Mesothelial cell of epicardium (in vitro differentiated cells): ENCODE measurements at places on chromosomes 6 and 20.

DNA sequence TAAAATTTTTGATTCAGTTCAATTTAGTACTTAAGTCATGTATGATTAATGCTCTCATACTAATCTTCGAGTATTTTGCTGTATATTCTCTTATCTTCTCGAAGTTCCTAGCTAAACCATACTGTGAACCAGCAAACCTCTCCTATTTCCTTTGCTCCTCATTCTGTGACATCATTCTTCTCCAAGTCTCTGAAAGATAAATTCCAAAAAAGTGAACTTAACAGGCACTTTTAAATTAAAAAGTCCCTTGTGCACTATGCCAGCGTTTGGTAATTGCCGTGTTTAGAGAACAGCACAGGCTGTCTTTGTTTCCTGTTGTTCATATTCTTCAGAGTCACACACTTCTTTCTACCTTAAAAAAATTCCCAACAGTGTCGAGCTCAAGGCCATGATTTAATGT is 188.4 kb upstream of the PHACTR1 start:
- DNase-seq, result no peak

DNA sequence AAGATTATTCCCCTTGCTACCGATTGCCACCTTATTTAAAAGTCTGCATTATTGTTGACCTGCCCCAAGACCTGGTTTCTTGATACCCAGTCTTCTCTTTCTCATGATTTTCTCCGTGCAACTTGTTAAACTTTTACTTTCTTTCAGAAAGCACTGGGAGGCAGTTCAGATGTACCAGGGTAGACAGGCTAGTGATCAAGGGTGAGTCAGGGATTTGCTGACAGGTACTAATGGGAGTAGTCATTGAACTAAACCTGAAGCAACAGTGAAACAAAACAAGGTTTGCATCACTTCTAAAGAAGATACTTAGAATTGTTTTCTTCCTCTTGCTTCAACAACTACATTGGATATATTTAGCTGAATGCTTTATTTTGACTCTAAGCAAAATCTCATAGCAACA is 124.4 kb downstream of the KCNQ5 start:
- no peak for DNase-seq

- no peak for DNase-seq
Measured at GRCh38 chr6:34240329-34241248, 3.9 kb downstream of the HMGA1 start.

GRCh38 chr20:44916586-44916985 is 6.7 kb downstream of the PABPC1L start:
- DNase-seq, result no peak

GRCh38 chr6:147808640-147809039 is 300.1 kb downstream of the SAMD5 start:
- no peak for DNase-seq
